Right renal pelvis (tissue), 4 donors: ENCODE measurements at places on chromosomes 2 and 18. TPM values are rescaled to one million over a fixed set of nuclear protein-coding genes. Genes with fewer than 3 reads are reported as not detected.

FAP gene
- 11.5 TPM for polyA plus RNA-seq

MC2R gene
- polyA plus RNA-seq = not detected

GRCh38 chr18:49762191-49763077, 50.9 kb downstream of the ACAA2 start:
- DNase-seq = no peak

DNA sequence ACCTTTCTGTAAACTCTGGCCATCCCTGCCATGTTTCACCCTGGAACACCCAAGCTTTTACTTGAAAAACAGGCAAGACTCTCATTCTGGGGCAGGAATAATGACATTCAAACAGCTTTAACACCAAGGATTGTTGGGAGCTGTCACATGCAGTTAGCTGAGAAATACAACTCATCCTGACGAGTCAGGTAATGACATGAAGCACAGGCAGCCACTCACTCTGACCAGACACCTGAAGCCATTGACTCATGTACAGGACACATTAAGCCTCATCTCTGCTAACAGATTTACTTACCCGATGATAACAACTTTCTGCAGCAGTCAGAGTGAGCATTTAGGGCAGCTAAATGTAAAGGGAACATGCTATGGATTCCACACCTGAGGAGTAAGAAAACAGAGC, 163.1 kb upstream of the PGAP1 start:
- no peak for DNase-seq

GRCh38 chr2:200538139-200538538, 12.1 kb downstream of the SGO2 start:
- no peak for DNase-seq
